Mesenteric fat pad (tissue), 1 donor: ENCODE measurements at places on chromosomes 4 and X.

GRCh38 chrX:85996555-85996954 is 50.8 kb downstream of the CHM start:
- no peak for DNase-seq

GRCh38 chrX:39820938-39821708 is 276.6 kb downstream of the BCOR start:
- no peak for DNase-seq

- DNase-seq = no peak
Observed at GRCh38 chr4:125538670-125539069, 223.9 kb downstream of the FAT4 start.

DNA sequence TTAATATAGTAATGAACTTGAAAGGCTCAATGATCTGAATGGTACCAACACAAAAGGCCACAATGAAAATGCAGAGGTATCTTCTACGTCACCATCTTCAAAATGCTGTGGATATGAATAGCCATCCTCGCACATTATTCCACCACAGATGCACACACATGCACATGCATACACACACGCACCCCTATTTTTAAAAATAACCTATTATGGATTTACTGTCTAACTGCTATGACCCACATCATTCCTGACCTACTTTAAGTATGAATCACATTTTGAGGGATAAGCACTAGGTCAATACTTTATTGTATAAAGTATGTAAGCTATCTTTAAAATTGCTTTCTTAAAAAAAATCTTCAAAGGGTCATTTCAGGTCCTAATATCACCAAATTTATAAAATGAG is 24.4 kb upstream of the CORIN start:
- DNase-seq = no peak

DNA sequence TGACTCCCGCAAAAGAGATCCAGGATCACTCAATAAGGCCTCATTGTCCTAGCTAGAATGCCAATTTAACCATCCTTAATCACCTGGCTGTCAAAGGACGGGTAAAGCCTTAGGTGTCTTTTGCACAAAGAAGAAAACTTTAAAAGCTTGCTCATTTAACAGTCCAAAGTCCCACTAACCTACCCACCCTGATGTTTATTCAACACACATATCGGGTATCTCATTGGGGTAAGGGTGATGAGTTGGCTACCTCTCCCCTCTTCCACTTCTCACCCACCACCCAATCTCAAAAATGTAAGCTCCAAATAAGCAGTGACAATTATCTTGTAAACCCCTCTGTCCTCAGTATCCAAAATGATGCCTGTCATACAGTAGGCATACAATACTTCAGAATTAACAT is 988 bp upstream of the SRD5A3 start:
- no peak for DNase-seq

- DNase-seq = no peak
Observed at GRCh38 chrX:129981200-129981553, 1.3 kb upstream of the BCORL1 start.

DNA sequence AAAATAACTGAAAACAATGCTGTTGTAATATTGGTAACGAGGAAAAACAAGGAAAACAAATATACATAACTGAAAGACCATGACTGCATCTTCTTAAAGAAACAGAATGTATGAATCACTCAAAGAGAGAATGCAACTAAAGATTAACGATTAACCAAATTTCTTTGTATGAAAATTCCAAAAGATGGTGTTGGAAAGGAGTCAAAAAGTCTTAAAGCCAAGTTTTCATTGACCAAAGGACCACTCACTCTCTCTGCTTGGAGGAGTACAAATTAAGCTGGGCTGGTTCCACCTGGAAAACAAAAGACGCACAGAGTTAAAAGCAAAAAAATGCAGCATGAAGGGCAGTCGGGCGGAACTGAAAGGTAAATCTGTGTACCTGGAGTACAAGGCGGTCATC is 1.8 kb downstream of the DCAF12L1 start:
- no peak for DNase-seq

DNA sequence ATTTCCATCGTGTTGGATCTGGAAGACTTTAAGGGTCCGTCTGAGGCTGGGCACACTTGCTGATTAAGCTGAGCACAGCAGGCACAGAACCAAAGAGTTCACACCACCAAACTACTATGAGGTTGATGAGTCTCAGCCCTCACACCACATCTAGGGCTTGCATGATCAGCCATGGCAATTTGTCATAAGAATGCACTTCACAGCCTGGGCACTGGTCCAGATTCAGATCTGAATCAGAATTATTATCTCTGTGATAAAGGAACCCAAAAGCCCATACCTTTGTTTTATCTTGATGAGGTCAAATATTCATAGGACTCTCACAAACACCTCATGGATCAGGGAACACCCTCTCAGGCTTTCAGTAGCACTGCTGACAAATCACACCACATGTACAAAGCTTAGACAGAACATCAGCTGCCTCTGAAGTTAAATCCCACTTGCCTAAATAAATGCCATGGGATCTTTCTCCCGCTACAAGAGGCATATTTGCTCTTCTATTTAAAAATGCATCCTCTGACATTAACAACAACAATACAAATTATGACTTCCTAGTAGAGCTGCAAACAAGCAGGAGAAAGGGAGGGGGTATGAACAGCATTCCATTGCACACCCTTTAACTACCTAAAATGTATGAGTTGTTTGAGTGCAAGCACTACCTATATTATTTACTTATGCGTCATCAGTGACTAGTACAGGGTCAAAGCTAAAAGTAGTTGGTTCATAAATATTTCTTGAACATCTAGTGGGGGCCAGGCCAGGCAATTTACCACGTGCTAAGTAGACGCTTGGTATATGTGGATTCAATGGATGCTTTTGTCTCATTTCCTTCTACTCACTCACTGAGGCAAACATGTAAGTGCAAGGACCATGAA is 186.3 kb upstream of the FGF13 start:
- DNase-seq = no peak

DNA sequence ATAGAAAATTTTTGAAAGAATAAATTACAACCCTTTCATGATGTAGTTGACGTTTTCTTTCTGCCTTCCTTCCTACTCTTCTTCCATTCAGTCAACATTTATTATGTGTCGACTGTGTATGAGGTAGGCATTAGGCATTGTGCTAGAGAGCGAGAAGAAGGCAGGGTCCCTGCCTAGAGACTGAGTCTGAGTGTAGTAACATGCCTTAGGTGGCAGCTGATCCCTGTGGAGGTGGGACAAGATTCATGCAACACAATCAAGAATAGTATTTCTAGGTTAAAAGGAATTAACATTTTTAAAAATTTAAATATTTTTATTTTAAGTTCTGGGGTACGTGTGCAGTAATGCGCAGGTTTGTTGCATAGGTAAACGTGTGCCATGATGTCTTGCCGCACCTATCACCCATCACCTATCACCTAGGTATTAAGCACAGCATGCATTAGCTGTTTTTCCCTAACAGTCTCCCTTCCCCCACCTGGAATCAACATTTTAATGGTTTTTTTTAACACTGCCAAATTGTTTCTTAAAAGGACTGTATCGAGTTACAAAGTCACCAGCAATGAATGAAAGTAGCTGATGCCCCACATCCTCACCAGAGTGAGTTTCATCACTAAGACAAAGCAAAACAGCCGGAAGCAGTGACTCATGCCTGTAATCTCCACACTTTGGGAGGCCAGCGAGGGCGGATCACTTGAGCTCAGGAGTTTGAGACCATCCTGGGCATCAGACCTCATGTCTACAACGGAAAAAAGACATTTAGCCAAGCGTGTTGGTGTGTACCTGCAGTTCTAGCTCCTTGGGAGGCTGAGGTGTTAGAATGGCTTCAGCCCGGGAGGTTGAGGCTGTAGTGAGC is 84.0 kb downstream of the WWC2 start:
- DNase-seq = no peak
